ENCODE measurements at places on chromosomes 1 and 21.

- no peak for DNase-seq
These were observed 305.9 kb downstream of the BARHL2 start for GRCh38 chr1:90411185-90411584.

- DNase-seq, result no peak
These were observed 15.8 kb upstream of the C8A start for GRCh38 chr1:56838759-56839158.

GRCh38 chr1:50774759-50775351 is 185.2 kb downstream of the FAF1 start:
- DNase-seq, result no peak

DNA sequence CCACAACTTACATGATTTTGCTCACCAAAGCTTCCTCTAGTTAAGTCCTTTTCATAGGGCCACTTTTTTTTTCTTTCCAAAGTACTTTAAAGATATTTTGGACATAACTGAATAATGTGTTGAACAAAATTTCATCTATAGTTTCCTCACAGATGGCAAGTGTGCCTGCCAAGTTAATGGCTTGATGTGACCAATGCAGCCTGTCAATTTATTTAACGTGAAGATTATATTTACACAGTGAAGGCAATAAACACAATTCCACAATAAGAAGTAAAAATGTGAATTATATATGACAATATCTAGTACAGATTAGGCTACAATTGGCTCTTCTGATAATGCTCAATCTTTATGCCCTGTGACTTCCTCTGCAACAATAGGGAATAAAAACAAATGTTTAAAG is 18.0 kb downstream of the CLCA2 start:
- DNase-seq, result no peak

DNA sequence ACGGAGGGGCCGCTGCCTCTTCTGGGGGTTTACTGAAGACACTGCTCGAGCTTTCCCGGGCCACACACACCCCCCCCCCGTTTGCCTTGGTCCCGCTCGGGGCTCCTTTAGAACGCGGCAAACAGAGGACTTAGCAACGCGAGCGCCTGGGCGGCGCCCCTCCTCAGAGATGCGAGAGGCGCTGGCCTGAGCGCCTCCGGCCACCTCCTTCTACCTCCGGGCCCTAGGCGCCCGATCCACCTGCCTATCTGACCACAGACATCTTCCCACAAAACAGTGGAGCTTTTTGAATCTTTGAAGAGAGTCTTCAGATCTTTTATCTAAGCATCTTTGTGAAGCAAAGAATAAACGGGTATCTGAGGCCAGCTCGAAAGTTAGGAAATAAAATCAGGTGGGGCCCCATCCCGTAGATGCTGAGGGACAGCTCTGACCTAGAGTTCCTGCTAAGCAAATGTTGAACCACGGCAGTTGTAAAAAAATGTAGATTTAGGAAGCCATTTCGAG is 436 bp upstream of the TTLL7 start:
- no peak for DNase-seq

GRCh38 chr1:1058921-1059493 is 15.1 kb downstream of the RNF223 start:
- no peak for DNase-seq

DNA sequence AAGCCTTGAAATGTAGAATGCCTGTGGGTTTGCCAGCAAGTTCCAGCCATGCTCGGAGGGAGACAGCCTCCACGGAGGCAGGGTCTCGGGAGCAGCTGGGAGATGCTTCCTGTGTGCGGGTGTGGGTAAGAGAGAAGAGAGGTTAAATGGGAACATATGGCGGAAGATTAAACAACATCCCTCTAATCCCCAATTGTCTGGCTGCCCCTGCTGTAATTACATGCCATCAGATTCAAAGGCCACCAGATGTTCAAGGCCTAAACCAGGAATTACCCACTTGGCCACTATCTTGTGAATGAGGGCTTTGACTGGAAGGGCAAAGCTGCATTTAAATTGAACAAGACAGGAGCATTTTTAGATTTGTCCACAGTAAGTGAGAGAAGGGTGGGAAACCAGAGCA is 81.4 kb upstream of the BACE2 start:
- DNase-seq, result no peak

DNA sequence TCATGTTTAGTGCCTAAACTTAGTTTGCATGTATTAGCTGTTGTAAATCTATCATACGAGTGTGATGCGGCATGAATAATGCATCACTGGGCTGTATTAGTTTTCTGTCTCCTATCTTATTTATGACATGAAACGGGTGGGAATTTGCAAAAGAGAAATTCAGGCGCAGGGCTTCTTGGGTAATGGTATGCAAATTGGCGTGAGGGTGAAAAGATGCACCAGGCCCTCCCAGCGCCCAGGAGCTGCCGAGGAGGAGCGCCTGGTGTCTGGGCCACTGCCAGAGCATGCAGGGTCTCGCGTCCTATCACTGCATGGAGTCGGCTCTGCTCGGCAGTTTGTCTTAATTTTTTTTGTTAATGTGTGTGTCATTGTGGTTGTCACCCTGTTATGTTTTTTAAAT is 82.9 kb upstream of the ACTL8 start:
- no peak for DNase-seq

- no peak for DNase-seq
These were observed 36.4 kb upstream of the BCL9 start for GRCh38 chr1:147504801-147505311.

DNA sequence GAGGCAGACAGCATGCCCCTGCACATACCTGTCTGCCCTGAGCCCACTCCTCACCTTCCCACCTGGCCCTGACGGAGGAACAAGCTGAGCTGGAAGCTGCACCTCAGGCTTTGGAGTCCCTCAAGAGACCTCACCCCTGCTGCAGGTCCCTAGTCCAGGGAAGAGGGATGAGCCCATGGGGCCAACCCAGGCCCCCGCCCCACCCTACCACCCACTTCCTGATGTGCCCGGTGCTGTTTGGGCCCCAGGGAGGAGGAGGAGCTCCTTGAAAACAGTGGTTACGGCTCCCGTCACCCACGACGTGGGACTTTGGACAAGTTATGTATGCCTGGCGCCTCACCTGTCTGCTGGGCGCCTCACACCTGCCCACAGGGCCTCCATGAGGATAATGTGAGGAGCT is 250.2 kb downstream of the NPHP4 start:
- no peak for DNase-seq

- DNase-seq, result no peak
These were observed 9.1 kb upstream of the GPR88 start for GRCh38 chr1:100528871-100529270.

- no peak for DNase-seq
These were observed 149.0 kb upstream of the CACYBP start for GRCh38 chr1:174850726-174851125.

DNA sequence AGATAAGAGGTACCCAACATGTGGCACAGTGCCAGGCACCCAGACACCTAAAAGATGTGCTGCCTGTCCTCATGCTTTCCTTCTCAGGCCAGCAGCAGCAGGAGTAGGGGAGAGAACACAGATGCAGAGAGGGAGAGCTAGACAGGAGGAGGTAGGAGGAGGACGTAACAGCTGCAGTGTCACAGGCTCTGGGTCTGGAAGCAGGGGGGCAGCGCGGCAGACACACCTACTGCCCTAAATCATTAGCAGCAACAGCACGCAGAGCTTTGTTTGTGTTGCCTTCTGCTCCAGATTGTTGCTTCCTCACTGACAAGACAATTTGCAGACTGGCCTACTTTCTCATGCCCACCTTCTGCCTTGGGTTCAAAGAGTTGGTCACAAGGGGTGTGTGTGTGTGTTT is 196.7 kb upstream of the DAB1 start:
- no peak for DNase-seq

DNA sequence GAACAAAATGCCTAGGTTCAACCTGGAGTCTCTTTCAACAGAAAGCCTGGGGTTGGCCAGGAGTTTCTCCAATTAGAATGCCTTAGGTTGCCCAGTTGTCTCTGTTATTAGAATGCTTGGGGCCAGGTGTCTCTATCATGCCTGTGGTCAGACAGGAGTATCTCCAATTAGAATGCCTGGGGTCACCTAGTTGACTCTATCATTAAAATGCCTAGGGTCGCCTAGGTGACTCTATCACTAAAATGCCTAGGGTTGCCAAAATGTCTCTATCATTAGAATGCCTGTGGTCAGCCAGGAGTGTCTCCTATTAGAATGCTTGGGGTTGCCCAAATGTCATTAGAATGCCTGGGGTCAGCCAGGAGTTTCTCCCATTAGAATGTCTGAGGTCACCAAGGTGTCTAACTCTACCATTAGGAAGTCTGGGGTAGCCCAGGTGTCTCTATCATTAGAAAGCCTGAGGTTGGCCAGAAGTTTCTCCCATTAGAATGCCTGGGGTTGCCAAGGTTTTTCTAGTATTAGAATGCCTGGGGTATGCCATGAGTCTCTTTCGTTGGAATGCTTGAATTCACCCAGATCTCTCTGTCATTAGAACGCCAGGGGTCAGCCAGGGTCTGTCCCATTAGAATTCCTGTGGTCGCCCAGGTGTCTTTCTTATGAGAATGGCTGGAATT is 57.9 kb downstream of the RNF187 start:
- no peak for DNase-seq

DNA sequence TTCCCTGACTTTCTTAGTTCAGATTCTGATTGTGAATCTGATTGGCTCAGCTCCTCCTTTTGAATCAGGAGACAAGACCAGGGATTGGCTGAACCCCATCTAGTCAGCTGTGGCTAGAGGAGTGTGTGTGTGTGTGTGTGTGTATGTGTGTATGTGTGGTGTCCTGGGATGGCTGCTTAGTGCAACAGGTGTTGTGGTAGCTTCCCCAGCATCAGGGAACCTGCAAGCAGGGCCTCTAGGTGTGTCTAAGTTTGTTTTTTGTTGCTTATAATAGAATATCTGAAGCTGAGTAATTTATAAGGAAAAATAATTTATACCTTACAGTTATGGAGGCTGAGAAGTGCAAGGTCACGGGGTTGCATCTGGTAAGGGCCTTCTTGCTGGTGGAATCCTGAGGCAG is 13.2 kb upstream of the ALPL start:
- DNase-seq, result no peak

DNA sequence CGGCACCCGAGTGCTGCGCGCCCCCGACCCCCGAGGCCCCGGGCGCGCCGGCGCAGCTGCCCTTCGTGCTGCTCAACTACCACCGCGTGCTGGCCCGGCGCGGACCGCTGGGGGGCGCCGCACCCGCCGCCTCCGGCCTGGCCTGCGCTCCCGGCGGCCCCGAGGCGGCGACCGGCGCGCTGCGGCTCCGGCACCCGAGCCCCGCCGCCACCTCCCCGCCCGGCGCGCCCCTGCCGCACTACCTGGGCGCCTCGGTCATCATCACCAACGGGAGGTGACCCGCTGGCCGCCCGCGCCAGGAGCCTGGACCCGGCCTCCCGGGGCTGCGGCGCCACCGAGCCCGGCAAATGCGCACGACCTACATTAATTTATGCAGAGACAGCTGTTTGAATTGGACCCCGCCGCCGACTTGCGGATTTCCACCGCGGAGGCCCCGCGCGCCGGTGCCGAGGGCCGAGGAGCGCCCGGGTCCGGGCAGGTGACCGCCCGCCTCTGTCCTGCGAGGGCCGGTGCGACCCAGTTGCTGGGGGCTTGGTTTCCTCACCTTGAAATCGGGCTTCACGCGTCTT is 49.0 kb downstream of the SIM2 start:
- DNase-seq, result no peak

- no peak for DNase-seq
These were observed 6.5 kb downstream of the PAXBP1 start for GRCh38 chr21:32765058-32765457.

DNA sequence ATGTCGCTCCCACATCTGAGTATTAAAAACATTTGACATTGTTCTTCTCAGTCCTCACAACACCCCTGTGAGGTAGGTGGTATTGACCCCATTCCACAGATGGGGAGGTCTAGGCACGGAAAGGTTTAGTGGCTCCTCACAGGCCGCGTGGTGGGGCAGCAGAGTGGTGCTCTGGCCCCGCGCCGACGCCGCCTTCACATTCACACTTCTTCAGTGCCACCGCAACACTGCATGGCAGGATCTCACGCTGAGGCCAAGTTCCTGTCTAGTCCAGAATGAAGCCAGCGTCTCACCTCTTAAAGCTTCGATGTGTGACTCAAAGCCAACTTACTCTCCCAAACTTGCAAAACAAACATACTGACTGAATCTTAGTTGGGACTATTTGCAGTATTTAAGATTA is 12.1 kb downstream of the ICMT start:
- DNase-seq, result no peak

DNA sequence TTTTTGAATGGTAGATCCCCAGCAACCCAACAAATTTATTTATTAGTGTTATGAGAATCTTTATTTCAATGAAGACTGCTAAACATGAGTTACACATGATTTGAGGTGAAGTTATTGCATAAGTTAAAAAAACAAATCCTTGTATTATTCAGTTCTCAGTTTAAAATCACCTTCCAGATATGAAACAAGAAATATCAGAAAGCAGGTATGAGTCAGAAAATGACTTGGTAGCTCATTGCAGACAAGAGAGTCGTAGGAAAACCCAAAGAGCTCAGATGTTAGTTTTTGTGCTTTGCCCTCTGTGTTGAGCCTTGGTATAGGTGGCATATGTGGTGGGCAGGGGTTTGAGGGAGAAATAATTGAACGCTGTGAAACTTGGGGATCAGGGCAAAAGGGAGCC is 339.4 kb downstream of the BRINP3 start:
- no peak for DNase-seq

DNA sequence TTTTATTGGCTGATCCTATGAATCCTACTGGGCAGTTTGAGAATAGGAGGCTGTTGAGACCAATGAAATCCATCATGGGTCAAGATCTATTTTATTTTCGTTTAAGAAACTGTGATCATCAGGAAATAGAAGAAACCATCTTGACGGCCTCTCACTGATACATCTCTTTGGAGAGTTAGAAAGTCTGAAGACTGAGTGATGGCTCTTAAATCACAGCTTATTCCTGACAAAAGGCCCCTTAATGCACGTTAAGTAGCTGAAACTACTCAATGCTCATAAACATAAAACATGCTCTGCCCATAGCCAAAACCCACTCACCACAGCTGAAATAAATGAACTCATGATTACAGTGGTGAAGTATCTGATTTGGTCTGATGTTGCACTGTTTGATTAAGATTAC is 784.5 kb upstream of the NEGR1 start:
- DNase-seq, result no peak

GRCh38 chr1:92854101-92854785 is 22.4 kb downstream of the RPL5 start:
- no peak for DNase-seq

DNA sequence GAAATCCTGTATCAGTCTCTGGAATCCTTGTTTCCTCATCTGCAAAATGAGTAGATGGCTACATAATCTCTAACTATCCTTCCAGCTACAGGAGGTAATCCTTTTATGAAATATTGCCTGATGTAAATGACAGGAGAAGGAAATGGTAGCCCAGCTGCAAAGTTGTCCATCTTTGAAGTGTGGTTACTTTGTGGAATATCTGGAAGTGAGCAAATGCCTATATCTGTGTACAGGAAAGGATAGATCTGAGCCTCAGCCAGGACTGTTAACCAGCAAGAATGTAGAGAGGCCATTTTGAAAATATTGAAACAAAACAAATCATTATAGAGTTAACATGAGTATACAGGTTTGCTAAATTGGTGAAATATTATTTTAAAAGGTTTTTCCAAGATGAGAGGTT is 74.8 kb upstream of the BMP8A start:
- DNase-seq, result no peak

DNA sequence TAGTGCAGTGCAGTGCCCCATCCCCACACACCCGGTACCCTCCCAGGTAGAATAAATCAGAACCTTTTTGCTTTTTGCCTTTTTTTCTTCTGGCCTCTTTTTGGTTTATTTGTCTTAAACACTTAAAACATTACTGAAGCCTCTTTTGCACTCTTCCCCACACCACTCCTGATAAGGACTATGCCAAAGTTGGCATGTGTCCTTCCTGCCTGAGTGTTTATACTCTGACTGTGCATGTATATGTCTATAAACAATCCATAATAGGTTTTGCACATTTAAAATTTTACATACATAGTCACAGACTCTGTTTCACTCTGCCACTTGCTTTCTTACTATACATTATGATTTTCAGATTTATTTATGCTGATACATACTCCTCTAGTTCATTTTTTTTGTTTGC is 59.6 kb downstream of the BEND5 start:
- no peak for DNase-seq

All from activated T-helper 1 cell treated with anti-CD3 and anti-CD28 coated beads, Interleukin-2, amount 50 U/mL, for 16 hours (primary cell).